ENCODE measurements at places on chromosomes 2 and 18.
A peak's percentile ranks its signal among the peaks of the same experiment; 100 is the strongest.

DNA sequence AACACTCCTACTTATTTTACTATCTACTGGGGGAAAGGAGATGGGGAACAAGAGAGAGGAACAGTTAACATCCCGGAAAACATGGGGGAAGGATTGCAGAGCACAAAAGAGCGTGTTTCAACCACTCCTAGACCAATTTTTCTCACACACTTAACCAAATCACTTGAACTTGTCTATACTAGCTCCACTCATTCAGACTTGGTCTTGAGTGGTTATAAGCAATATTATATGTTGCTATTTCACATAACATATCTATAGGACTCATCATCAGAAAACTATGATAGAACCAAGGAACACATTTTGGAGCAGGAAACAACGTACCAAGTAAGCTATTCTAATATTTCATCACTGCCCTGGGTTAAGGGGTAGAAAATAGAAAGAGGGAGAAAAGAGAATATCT is 31.5 kb downstream of the SLC25A12 start:
- DNase-seq = no peak

DNA sequence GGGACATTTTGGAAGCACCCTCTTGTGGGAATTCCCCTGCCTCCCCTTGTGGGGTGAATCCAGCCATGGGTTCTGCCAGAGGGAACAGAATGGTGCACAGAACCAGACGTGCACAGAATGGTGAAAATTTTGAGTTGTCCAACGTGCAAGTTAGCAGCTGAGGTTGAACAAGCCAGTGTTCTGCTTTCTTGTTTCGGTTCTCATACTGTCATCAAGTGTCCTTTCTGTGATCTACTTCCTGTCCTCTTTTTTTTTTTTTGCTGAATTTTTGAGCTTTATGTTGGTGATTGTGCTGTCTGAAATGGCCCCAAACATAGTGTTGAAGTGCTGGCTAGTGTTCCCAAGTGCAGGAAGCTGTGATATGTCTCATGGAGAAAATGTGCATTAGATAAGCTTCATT is 21.5 kb upstream of the REEP1 start:
- no peak for DNase-seq

DNA sequence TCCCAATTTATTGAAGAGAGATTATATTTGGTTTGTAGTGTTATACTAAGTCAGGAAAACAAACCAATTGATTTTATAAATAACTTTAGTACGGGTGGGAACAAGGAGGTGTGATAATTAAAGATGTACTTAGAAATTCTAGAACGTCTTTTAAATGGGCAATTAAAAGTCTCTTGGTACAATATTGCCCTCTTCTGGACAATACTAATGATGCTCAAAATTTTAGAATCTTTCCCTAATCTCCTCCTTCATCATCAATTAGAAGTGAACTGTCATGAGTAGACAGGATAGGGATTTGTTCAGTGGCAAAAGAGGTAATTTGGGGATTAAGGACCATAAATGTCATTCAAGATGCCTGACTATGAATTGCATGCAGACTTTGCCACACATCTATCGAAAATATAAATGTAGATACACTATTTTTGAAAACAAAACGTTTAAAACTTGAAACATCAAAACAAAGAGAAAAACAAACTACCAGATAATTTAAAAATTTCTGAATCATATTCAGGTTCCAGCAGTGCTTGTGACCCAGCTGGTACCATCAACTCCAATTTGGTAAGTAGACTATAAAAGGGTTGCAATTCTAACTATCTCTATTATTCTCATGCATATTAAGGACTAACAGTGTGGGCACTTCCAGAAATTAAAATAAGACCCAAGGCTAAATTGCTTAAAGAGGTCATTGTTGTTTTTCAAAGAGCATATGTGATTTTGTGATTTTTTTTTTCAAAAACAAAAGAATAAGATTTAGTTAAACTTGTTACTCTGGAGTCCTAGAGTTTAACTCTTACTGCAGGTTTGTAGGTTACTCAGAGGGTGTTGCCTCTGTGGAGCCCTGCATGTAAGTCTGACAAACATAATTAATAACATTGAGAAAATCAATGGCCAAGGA is 123.5 kb downstream of the LAMA3 start:
- DNase-seq = peak; percentile 35

DNA sequence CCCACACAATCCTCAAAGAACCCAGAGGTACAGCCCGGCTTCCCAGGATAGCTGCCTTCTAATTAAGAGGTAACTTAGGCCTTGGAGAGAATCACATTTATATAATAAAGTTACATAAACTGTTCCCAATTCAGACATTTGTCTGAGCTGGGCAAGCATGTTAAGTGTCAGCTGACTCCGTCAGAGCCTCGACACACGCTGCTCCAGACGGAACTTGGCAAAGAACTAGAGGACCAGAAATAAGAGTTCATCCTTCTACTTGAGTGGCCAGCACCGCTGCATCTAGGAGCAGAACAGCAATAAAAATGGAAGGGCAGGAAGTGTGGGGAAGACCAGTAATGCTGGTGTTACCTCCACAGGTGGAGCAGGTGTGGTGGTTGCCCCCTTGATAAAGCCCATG is 80.5 kb downstream of the MYO5B start:
- no peak for DNase-seq

- peak; percentile 33 for DNase-seq
These were observed 35.1 kb downstream of the EVA1A start for GRCh38 chr2:75525434-75526310.

DNA sequence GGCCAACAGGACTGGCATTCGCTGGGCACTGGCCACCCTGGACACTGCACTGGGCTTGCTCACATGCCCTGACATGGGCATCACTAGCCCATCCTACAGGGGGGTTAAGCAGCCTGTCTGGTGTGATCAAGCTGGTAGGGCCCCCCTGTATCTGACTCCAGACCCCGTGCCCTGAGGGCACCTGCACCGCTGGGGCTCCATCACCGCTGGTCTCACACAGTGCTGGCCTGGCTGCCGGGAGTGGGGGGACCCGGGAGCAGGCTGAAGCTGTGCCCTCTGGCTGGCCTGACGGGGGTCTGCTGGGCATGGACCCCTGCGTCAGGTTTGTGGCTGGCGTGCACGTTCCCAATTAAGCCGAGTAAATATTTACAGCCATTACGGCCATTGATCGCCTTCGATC is 32.3 kb downstream of the KCNIP3 start:
- DNase-seq = no peak

DNA sequence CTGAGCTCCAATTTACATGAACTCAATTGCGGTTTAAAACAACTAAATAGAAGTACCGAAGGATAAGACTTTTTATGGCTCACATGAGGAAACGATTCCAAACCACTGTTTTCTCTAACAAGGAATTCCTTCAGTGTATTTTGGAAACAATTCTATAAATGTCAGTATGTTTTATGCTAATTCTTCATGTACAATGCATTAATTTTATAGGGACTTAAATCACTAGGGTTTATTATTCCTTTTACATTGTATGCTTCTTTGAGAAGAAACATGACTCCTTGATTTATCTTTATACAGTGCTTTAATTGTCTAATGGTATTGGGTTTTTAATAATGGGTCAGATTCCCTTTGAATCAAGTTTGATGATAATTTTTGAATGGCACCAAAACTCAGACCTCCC is 566.8 kb downstream of the EPHA4 start:
- no peak for DNase-seq

DNA sequence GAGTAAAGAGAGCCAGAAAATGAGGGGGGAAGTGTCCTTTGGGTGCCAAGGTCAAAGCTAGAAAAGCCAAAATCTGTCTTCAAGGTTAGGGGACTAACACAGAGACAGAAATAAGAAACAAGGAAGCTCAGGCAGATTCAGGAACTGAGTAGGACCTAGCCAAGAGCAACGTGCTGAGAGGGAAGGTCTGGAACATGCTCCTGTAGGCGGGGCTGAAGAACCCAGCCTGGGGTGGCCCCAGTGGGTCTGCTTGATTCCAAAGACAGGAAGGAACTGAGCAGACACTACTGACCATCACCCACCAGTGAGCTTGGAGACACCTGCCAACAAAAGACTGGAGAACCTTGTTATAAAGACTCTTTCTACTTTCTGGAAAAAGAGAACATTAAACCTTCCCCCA is 105.1 kb downstream of the SP3 start:
- DNase-seq = no peak

GRCh38 chr2:187210726-187211125 is 237.3 kb downstream of the CALCRL start:
- no peak for DNase-seq

DNA sequence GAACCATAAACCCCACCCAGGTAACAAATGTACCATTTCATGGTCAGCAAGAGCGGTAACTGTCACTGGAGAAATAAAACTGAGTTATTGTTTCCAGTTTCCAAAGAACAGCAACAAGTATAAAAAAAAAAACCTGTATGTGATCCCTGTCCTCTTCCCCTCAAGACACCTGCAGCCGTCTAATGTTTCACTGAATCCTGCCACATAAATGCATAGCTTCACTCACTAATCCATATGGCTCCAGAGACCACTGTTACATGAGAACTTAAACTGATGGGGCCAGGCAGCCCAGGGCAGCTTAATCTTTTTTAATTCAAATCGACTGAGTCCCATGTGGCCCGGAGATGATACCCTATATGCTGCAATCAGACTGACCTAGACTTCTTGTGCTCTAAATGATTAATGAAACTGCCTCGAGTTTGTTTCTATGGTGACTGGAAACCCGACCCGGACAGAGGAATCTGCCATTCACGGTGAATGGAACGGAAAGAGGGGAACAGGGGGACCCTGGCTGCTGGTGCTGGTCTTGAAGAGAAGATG is 60.9 kb upstream of the SIX2 start:
- no peak for DNase-seq

- no peak for DNase-seq
These were observed 552.8 kb upstream of the SLC8A1 start for GRCh38 chr2:41004700-41005099.

DNA sequence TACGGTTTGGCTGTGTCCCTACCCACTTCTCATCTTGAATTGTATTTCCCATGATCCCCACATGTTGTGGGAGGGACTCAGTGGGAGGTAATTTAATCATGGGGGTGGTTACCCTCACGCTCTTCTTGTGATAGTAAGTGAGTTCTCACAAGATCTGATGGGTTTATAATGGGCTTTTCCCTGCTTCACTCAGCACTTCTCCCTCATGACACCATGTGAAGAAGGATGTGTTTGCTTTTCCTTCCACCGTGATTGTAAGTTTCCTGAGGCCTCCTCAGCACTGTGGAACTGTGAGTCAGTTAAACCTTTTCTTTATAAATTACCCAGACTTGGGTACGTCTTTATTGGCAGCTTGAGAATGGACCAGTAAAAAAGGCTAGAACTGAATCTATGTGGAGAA is 750.0 kb upstream of the ID2 start:
- no peak for DNase-seq

GRCh38 chr2:74584088-74584645 is 29.6 kb downstream of the DOK1 start:
- peak; percentile 39 for DNase-seq

GRCh38 chr18:79401494-79402208 is 5.9 kb downstream of the NFATC1 start:
- no peak for DNase-seq

DNA sequence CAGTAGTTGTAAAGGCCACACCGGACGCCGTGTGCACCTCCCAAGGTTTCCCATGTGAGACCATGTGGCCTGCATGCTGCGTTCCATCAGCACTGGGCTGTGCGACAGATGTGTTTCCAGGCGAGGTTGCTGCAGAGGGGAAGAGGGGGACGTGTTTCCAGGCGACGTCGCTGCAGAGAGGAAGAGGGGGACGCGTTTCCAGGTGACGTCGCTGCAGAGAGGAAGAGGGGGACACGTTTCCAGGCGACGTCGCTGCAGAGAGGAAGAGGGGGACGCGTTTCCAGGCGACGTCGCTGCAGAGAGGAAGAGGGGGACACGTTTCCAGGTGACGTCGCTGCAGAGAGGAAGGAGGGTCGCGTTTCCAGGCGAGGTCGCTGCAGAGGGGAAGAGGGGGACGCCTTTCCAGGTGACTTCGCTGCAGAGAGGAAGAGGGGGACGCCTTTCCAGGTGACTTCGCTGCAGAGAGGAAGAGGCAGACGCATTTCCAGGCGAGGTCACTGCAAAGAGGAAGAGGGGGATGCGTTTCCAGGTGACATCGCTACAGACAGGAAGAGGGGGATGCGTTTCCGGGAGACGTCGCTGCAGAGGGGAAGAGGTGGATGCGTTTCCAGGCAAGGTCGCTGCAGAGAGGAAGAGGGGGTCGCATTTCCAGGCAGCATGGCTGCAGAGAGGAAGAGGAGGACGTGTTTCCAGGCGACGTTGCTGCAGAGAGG is 24.5 kb downstream of the NFATC1 start:
- DNase-seq = no peak

- DNase-seq = no peak
These were observed 28.0 kb downstream of the AGAP1 start for GRCh38 chr2:235521844-235522243.

- DNase-seq = no peak
These were observed 275.2 kb downstream of the AGAP1 start for GRCh38 chr2:235769046-235769445.

DNA sequence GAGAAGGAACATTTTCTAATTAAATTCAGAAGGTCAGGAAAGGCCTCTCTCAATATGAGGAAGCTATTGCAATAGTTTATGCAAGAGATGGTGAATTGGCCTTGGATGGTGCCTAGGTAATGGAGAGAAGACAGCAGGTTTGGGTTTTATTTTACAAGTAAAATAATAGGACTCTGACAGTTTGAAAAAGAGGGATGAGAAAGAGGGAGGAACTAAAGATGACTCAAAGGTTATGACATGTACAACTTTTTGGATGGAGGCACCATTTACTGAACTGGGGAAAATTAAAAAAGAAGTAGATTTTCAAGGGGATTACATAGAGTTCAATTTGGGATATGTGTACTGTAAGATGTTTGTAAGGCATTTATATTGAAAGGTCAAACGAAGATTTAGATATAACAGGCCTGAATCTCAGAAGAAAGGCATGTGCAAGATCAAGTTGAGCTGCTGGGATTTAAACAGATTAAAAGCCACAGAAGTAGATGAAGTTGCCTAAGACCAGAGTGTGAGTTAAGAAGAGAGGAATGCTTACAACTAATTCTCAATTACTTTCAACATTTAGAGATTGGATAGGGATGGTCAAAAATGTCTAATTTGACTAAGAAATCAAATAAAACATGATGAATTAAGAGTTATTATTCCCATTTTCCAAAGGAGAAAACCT is 12.3 kb upstream of the ASNSD1 start:
- DNase-seq = no peak

DNA sequence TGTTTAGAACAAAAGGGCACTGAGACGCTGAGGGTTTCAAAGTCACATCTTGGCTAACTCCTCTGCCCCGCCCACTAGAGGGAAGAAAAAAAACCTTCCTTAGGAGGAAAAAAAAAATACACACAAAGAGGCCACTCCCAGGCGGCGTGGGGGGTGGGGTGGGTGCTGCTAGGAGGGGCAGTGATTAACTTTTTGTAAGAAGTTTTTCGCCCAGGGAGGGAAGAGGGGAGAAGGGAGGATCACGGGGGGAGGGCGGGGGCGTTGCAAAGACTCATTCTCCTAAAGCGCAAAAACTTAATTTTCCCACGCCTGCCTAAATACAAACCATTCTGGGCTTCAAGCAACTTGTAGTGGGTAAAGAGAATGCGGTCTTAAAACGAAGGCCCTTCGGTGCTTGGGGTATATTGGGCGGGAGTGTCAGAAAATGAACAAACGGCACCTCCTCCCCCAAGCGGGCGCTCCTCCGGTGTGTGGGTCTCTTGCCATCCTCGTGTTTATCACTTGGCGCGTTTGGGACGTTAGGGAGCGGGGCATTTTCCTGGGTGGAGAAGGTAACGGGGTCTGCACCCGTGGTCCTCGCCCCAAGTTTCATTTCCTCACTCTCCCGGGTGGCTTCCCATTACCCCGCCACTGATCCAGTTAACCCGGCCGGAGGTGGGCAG is 1.7 kb downstream of the CXCR4 start:
- no peak for DNase-seq

GRCh38 chr2:96916156-96916630 is 46.3 kb upstream of the SEMA4C start:
- DNase-seq = no peak

- no peak for DNase-seq
These were observed 68.5 kb downstream of the ABI2 start for GRCh38 chr2:203396667-203397066.
